Kidney (tissue), 22 donors: ENCODE measurements at places on chromosomes 5 and 9. TPM values are rescaled to one million over a fixed set of nuclear protein-coding genes. Genes with fewer than 3 reads are reported as not detected.

- no peaks in the 10 kb centered on the region for H3K4me1 ChIP-seq
- no peak overlapping the region for H3K4me3 ChIP-seq
- no peaks in the 10 kb centered on the region for H3K27me3 ChIP-seq
- no peaks in the 10 kb centered on the region for H3K36me3 ChIP-seq
These were observed 183.2 kb upstream of the TUSC1 start for GRCh38 chr9:25861421-25861820.

DNA sequence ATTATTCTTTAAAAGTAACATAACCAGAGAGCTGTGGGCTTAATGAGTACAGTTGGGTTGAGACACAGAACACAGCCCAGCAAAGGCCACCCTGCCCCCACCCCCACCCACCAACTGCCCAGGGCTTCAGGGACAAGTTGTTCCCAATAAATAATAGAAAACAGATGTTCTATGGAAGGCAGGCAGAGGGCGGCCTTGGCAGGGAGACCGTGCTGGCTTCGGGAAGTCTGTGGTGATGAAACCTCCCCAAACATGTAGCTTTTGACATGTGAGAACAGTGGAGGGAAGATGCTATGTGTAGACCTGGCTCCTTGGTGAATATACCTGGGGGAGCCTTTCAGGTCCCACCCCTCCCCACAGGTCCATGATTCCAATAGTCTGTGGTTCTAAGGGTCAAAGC is 10.0 kb downstream of the TRAF1 start:
- H3K4me3 ChIP-seq: no peak overlapping the region
- H3K4me1 ChIP-seq: peaks cover 8% of the 10 kb centered on the region
- H3K27ac ChIP-seq: no peak overlapping the region

GRCh38 chr9:122201641-122202040 is 27.1 kb downstream of the LHX6 start:
- H3K4me3 ChIP-seq: no peak overlapping the region
- no peaks in the 10 kb centered on the region for H3K4me1 ChIP-seq
- no peaks in the 10 kb centered on the region for H3K27me3 ChIP-seq
- DNase-seq: no peak

DNA sequence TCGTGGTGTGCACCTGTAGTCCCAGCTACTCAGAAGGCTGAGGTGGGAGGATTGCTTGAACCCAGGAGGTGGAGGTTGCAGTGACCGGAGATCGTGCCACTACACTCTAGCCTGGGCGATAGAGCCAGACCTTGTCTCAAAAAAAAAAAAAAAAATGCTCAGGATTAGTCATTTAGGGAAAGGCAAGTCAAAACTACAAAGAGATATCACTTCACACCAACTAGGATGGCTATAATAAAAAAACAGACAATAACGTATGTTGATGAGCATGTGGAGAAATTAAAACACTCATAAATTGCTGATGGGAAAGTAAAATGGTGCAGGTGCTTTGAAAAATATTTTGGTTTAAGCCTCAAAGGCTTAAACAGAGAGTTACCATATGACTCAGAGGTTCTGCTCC is 6.3 kb upstream of the ANKRD34B start:
- no peaks in the 10 kb centered on the region for H3K36me3 ChIP-seq
- H3K27me3 ChIP-seq: no peaks in the 10 kb centered on the region
- no peaks in the 10 kb centered on the region for H3K4me1 ChIP-seq
- DNase-seq: no peak
- H3K27ac ChIP-seq: no peak overlapping the region

Gene PCDHGA8
- total RNA-seq: 1.8 TPM

Gene SCGB3A1
- 1.1 TPM for total RNA-seq

DNA sequence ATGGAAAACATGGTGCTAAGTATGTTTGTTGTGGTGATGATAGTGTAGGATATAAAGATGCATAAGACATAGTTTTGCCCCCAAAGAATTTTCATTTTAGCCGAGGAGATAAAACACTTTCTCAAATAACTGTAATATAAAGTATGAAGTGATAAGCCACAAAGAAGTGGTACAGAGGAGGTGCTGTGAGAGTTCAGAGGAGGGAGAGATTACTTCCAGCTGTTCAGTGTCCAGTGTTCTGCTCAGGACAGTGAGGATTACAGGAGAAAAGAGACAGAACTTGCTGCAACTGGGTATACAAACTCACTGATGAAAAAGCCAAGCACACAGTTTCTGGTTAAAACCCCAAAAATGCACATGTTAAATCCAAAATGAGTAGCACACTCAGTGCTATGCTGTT is 309.3 kb downstream of the KIAA0825 start:
- H3K36me3 ChIP-seq: no peaks in the 10 kb centered on the region
- no peak overlapping the region for H3K27ac ChIP-seq
- no peak for DNase-seq

DNA sequence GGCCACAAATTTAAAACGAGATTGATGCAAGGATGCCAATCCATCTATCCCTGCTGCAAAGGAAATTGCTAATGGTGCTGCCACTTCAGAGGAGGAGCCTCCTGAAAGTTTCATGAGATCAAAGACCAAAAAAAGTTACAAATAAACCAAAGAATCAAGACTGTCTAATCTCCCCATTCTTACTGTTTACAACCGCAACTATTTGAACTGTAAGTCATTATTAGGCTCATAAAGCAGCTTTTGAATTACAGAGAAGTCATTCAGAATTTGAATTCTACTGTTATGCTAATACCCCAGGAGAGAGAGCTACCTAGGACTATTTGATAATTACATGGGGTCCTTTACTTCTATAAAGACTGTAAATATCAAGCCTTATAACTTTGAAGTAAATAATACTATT is 1613.6 kb upstream of the WWC1 start:
- no peaks in the 10 kb centered on the region for H3K4me1 ChIP-seq
- no peak overlapping the region for H3K27ac ChIP-seq
- no peak overlapping the region for H3K4me3 ChIP-seq

Gene GCNT1
- total RNA-seq: 8.3 TPM

DNA sequence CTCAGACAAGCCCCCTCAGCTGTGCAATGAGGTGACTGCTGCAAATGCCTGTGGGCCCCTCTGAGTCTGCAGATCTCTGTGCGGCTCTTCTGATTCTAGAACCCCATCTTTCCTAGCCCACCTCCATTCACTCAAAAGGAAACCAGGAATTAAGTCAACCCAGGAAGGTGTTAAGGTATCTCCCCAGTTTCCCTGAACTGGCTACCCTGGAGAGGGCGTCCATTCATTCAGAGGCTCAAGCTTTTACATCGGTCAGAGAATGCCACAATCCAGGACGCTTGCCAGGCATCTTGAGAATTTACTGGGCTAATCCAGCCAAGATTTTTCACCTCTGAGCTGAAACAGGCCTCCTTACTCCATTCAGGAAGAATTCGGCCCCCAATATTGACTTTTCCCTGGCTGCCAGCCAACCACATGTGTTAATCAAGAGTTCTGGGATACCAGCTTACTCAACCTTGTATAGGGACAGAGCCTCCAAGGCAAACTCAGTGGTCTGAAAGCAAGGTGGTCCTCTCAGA is 889 bp upstream of the ADAMTS12 start:
- H3K4me3 ChIP-seq: no peak overlapping the region
- H3K27me3 ChIP-seq: no peaks in the 10 kb centered on the region
- no peaks in the 10 kb centered on the region for H3K36me3 ChIP-seq
- no peak overlapping the region for H3K27ac ChIP-seq

DNA sequence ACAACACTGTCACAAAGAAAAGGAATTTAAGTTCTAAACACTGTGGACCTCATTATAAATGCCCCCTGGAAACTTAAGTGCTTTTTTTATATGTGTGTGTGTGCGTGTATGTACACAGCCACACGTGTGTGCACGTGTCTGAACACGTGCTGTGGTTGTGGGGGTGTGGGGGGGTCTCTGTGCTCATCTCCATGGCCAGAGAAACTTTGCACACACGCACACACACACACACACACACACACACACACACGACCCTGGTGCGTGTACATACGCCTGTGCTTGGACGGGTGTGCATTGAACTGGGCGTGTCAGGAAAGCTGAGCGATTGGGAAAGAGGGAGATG is 27.9 kb downstream of the AMBP start:
- peaks cover 52% of the 10 kb centered on the region for H3K36me3 ChIP-seq
- no peak overlapping the region for H3K4me3 ChIP-seq
- no peak overlapping the region for H3K27ac ChIP-seq
- no peaks in the 10 kb centered on the region for H3K27me3 ChIP-seq
- no peak for DNase-seq

GRCh38 chr5:73434461-73434860 is 14.1 kb downstream of the FOXD1 start:
- peaks cover 11% of the 10 kb centered on the region for H3K27me3 ChIP-seq
- no peak overlapping the region for H3K27ac ChIP-seq
- peaks cover 4% of the 10 kb centered on the region for H3K4me1 ChIP-seq
- no peaks in the 10 kb centered on the region for H3K36me3 ChIP-seq
- no peak overlapping the region for H3K4me3 ChIP-seq

Gene NSG2
- not detected for total RNA-seq

- no peaks in the 10 kb centered on the region for H3K4me1 ChIP-seq
- DNase-seq: no peak
- H3K27ac ChIP-seq: no peak overlapping the region
- no peaks in the 10 kb centered on the region for H3K36me3 ChIP-seq
- no peaks in the 10 kb centered on the region for H3K27me3 ChIP-seq
These were observed 122.6 kb downstream of the RASEF start for GRCh38 chr9:82940376-82940775.

Gene TLX3
- total RNA-seq: not detected

Gene TPPP
- 6.9 TPM for total RNA-seq

GRCh38 chr9:23663946-23664345 is 162.1 kb downstream of the ELAVL2 start:
- no peak overlapping the region for H3K27ac ChIP-seq
- no peak for DNase-seq
- H3K4me3 ChIP-seq: no peak overlapping the region
- no peaks in the 10 kb centered on the region for H3K36me3 ChIP-seq
- no peaks in the 10 kb centered on the region for H3K4me1 ChIP-seq

GRCh38 chr5:135138116-135138850 is 104.3 kb upstream of the PITX1 start:
- no peaks in the 10 kb centered on the region for H3K4me1 ChIP-seq
- DNase-seq: no peak
- H3K27ac ChIP-seq: no peak overlapping the region
- no peaks in the 10 kb centered on the region for H3K27me3 ChIP-seq

DNA sequence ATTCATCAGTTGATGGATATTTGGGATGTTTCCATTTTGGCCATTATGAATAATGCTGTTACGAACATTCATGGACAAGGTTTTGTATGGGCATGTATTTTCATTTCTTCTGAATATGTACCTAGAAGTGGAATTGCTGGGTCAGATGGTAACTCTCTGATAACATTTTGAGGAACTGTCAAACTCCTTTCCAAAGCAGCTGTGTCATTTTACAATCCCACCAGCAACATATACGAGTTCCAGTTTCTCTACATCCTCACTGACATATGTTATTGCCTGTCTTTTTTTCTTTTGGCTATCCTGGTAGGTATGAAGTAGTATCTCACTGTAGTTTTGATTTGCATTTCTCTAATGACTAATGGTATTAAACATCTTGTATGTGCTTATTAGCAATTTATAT is 86.7 kb downstream of the PRKACG start:
- no peaks in the 10 kb centered on the region for H3K27me3 ChIP-seq
- no peak for DNase-seq
- H3K27ac ChIP-seq: no peak overlapping the region
- no peaks in the 10 kb centered on the region for H3K36me3 ChIP-seq
- no peaks in the 10 kb centered on the region for H3K4me1 ChIP-seq
- H3K4me3 ChIP-seq: no peak overlapping the region

- DNase-seq: peak; percentile 12
- no peak overlapping the region for H3K4me3 ChIP-seq
- H3K27ac ChIP-seq: no peak overlapping the region
- no peaks in the 10 kb centered on the region for H3K4me1 ChIP-seq
- no peaks in the 10 kb centered on the region for H3K36me3 ChIP-seq
These were observed 110.1 kb downstream of the MVB12B start for GRCh38 chr9:126436545-126437267.

DNA sequence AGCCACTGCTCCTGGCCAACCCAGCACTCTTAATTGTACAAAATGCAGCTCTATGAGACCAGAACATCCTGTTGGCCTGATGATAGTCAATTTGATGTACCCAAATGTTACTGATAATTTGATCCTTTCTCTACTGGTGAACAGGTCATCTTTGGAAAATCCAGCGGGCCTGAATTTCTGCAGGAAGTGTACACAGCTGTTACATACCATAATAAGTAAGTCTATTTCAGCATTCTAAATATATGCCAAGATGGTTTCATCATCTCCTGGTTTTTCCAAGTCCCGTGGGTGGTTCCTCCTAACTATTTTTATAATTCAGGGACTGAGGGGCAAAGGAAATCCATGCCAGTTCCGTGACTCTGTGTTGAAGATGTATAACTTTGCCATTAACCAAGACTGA is 155.4 kb downstream of the DOCK8 start:
- no peak for DNase-seq
- no peaks in the 10 kb centered on the region for H3K36me3 ChIP-seq
- no peak overlapping the region for H3K4me3 ChIP-seq

DNA sequence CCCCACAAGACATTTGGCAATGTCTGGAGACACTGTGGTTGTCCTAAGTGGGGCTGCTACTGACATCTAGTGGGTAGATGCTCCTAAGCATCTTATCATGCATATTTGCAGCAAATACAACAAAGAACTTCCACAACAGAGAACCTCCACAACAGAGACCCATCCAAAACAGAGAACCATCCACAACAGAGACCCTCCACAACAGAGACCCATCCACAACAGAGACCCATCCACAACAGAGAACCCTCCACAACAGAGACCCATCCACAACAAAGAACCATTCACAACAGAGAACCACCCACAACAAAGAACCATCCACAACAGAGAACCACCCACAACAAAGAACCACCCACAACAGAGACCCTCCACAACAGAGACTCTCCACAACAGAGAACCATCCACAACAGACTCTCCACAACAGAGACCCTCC is 32.8 kb downstream of the ARPC5L start:
- peaks cover 20% of the 10 kb centered on the region for H3K36me3 ChIP-seq
- peak; percentile 60 for DNase-seq
- no peaks in the 10 kb centered on the region for H3K27me3 ChIP-seq
- H3K27ac ChIP-seq: no peak overlapping the region
- H3K4me1 ChIP-seq: no peaks in the 10 kb centered on the region

GRCh38 chr5:57445006-57445704 is 37.5 kb downstream of the ACTBL2 start:
- H3K27me3 ChIP-seq: no peaks in the 10 kb centered on the region
- no peak for DNase-seq
- no peaks in the 10 kb centered on the region for H3K4me1 ChIP-seq

DNA sequence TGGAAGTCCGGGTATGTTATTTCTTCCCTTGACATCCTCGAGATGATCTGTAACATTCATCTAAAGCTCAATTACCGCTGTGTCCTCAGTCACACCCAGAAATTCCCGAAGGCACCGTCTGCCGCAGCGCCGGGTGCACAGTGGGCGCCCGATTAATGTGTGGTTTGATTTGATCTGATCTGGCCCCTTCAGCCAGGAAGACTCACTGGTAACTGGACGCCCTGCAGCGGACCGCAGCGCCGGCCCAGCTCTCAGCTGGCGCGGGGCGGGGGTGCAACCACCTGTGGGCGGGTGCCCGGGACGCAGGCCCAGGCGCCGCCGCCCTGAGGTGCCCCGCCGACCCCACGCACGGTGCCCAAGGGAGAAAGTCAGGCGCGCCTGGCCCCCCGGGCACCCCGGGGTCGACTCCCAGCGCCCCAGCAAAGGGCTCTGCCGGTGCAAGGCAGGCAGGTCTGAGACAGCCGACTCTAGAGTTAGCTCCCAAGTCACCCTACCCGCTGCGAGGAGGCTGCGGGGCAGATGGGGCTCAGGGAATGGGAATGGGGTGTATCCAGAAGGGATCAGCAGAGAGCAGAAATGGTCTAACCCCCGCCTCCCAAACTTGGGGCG is 1.7 kb downstream of the EPB41L4B start:
- H3K4me3 ChIP-seq: no peak overlapping the region
- DNase-seq: no peak
- no peaks in the 10 kb centered on the region for H3K36me3 ChIP-seq
- H3K27me3 ChIP-seq: no peaks in the 10 kb centered on the region
- peaks cover 4% of the 10 kb centered on the region for H3K4me1 ChIP-seq
- H3K27ac ChIP-seq: peak overlapping the region; percentile 11

Gene OR1J2
- not detected for total RNA-seq
